ENCODE measurements at places on chromosomes 7 and 10.

DNA sequence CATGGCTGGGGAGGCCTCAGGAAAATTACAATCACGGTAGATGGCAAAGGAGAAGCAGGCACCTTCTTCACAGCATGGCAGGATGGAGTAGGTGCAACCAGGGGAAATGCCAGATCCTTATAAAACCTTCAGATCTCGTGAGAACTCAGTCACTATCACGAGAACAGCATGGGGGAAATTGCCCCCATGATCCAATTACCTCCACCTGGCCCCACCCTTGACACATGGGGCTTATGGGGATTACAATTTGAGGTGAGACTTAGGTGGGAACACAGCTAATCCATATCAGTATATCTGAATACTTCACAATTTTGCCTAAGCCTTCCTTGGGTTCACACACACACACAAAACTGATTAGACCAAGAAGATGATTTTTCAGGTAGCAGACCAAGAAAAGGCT is 145.1 kb upstream of the COL1A2 start:
- H3K27ac ChIP-seq = no peak overlapping the region
- no peaks in the 10 kb centered on the region for H3K27me3 ChIP-seq
- no peak overlapping the region for H3K4me3 ChIP-seq
- DNase-seq = no peak

DNA sequence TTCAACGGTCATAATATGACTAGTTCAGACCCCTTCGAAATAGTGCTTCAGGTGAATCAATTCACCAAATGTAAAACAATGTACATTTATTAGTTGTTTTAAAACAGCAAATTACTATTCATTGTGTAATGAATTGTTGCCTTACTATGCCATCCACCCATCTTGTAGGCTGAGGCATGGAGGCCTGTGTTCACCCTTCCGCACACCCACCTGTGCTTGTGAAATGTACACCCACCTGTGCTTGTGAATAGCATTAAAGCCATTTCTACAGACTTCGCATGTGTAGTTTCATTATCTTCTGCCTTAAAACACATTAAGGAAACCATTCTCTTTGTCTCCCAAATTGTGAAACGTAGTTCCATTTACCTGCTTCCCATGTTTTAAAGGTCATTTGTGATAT is 16.8 kb downstream of the CLRN3 start:
- no peaks in the 10 kb centered on the region for H3K36me3 ChIP-seq
- peaks cover 9% of the 10 kb centered on the region for H3K4me1 ChIP-seq
- no peak overlapping the region for H3K4me3 ChIP-seq
- DNase-seq = no peak
- no peaks in the 10 kb centered on the region for H3K27me3 ChIP-seq

GRCh38 chr7:42227936-42228591 is 8.9 kb downstream of the GLI3 start:
- peaks cover 11% of the 10 kb centered on the region for H3K27me3 ChIP-seq
- no peak for DNase-seq
- H3K36me3 ChIP-seq = no peaks in the 10 kb centered on the region
- H3K4me3 ChIP-seq = no peak overlapping the region
- H3K4me1 ChIP-seq = no peaks in the 10 kb centered on the region
- H3K27ac ChIP-seq = no peak overlapping the region

DNA sequence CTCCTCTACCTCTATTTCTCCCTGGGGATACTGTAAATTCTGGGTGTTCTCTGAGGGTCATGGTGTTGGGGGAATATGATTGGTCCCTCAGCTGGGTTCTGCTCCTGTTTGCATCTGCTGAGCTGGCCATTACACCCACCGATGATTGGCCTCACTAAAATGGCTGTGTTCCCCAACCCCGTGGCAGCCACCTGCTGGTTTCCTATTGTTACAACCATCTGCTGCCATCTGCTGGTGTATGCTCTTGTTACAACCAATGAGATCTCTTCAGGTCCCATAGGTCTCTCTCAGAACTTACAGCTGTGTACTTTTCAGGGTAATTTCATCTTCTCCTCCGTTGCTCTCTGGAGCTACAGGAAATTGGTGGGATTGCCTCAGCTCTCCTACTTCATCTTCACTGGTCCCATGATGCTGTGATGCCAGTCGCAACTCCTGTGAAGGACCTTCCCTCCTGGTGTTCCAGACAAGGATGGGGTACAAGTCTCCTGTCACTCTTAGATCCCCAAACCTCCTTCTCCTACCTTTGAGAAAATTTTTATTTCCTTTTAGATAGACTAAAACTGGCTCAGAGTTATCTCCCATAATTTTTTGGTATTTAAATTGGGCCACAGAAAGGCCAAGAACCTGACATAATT is 303.5 kb upstream of the SMIM30 start:
- peak; percentile 62 for DNase-seq
- no peaks in the 10 kb centered on the region for H3K36me3 ChIP-seq

- H3K27ac ChIP-seq = no peak overlapping the region
- no peaks in the 10 kb centered on the region for H3K4me1 ChIP-seq
- H3K4me3 ChIP-seq = no peak overlapping the region
These were observed 28.3 kb downstream of the ADGRA1 start for GRCh38 chr10:133115976-133116375.

DNA sequence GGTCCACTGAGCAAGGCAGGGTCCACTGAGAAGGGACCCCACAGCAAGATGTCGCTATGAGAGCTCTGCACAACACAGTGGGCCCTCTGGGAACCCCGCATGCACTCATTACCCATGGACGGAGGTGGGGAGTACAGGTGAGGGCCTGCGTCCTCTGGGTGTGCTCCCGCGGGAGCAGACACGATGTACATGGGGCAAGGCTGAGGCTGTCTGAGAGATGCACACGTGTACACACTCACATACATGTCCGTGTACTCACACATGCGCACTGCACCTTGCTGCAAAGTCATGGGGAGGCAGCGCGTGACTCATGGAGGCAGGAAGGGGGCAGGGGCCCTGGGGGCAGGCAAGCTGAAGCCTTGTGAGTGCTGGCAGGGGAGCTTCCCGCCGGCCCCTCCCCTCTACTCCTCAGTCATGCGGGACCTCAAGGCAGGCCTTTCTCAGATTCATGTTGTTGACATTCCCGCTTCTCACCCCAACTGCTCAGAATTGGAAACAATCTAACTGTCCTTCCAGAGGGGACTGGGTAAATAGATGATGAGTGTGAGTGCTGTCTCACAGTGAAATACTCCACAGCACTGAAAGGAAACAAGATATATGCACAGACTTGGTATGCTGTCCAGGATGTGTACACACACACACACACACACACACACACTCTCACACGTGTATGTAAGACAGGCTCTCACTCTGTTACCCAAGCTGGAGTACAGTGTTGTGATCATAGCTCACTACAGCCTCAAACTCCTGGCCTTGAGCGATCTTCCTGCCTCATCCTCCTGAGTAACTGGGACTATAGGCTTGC is 40.0 kb downstream of the GOLGA7B start:
- H3K36me3 ChIP-seq = no peaks in the 10 kb centered on the region
- H3K4me3 ChIP-seq = no peak overlapping the region
- no peak for DNase-seq
- H3K4me1 ChIP-seq = no peaks in the 10 kb centered on the region

DNA sequence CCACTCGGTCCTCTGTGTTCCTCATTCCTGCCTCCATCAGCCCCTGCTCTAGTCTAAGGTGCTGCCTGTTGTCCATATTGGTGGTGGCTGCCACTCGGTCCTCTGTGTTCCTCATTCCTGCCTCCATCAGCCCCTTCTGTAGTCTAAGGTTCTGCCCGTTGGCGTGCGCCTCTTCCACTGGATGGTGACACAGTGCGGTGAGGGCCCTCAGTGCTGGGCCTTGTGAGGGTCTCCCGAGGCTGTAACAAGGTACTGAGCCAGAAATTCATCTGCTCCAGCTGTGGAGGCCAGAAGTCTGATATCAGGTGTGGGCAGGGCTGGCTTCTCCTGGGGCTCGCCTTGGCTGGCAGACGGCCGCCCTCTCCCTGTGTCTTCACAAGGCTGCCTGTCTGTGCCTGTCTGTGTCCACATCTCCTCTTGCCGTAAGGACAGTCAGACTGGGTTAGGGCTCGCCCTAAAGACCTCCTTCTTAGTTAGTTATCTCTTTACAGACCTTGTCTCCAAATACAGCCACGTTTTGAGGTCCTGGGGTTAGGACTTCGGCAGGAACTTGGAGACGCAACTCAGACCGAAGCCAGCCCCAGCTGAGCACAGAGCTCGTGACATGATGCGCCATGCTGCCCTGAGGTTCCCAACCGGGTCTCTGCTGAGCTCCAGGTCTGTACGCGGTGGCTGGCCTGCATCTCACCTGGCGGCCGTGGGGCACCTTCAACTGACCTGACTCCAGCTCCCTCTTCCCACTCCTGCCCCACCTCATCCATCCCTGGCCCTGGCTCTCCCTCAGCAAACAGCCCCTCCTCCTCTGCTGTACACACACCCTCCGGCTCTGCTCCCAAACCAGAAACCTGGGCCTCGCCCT is 181.4 kb upstream of the SHH start:
- DNase-seq = no peak
- no peaks in the 10 kb centered on the region for H3K27me3 ChIP-seq
- H3K27ac ChIP-seq = no peak overlapping the region
- H3K36me3 ChIP-seq = no peaks in the 10 kb centered on the region
- no peak overlapping the region for H3K4me3 ChIP-seq

GRCh38 chr10:70588859-70589570 is 13.5 kb downstream of the PRF1 start:
- H3K4me3 ChIP-seq = no peak overlapping the region
- H3K4me1 ChIP-seq = no peaks in the 10 kb centered on the region
- H3K27me3 ChIP-seq = no peaks in the 10 kb centered on the region

- no peak overlapping the region for H3K27ac ChIP-seq
- peaks cover 5% of the 10 kb centered on the region for H3K4me1 ChIP-seq
- DNase-seq = no peak
- no peaks in the 10 kb centered on the region for H3K27me3 ChIP-seq
These were observed 23.9 kb upstream of the ZNF273 start for GRCh38 chr7:64879086-64879730.

GRCh38 chr7:44697136-44698045 is 51.3 kb upstream of the ZMIZ2 start:
- H3K4me3 ChIP-seq = no peak overlapping the region
- no peak overlapping the region for H3K27ac ChIP-seq
- DNase-seq = no peak
- H3K27me3 ChIP-seq = no peaks in the 10 kb centered on the region
- no peaks in the 10 kb centered on the region for H3K4me1 ChIP-seq

- H3K4me3 ChIP-seq = no peak overlapping the region
- H3K4me1 ChIP-seq = no peaks in the 10 kb centered on the region
- H3K27me3 ChIP-seq = no peaks in the 10 kb centered on the region
- H3K36me3 ChIP-seq = no peaks in the 10 kb centered on the region
- no peak overlapping the region for H3K27ac ChIP-seq
These were observed 33.0 kb upstream of the NOBOX start for GRCh38 chr7:144436500-144436899.

DNA sequence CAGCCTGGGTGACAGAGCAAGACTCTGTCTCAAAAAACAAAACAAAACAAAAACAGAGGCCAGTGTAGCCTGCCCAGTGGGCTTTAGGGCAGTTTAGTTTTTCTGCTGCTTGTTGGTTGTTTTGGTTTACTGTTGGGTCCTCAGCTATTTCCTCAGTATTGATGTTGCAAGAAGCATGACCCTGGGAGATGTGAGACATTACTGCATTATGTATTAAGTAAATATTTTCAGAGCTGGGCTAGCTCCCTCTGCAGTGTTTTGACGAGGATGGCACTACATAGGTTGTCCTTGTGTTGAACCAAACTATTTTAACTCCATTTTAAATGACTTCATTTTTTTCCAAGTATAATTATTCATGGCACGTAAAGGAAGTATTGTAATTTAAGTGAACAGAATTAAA is 4.8 kb downstream of the AKAP9 start:
- no peak for DNase-seq
- no peak overlapping the region for H3K27ac ChIP-seq
- peaks cover 45% of the 10 kb centered on the region for H3K4me1 ChIP-seq
- no peaks in the 10 kb centered on the region for H3K27me3 ChIP-seq

- H3K27ac ChIP-seq = peak overlapping the region; percentile 96
- peaks cover 56% of the 10 kb centered on the region for H3K4me1 ChIP-seq
- peak overlapping the region; percentile 51 for H3K4me3 ChIP-seq
- DNase-seq = no peak
These were observed 929 bp downstream of the GBF1 start for GRCh38 chr10:102246261-102246660.

DNA sequence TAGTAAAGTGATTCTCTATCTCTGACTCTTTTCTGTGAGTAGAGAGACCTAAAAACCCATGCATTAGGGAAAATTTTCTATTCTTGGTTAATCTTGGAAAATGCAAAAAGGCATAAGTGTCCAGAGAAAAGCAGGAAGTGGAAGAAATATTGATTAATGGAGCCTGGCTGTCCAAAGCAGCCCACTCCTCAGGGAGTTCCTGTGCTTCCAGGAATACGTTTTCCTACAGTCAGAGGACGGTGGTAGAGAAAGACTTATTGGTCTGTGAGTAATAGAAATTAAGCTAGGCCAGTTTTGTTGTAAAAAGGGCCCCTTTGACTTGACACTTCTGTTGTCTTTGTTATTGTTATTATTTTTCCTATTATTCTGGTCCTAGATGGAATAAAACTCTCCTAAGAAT is 157.8 kb downstream of the NRP1 start:
- H3K36me3 ChIP-seq = no peaks in the 10 kb centered on the region
- no peak overlapping the region for H3K27ac ChIP-seq
- no peaks in the 10 kb centered on the region for H3K4me1 ChIP-seq
- H3K4me3 ChIP-seq = no peak overlapping the region
- no peak for DNase-seq

GRCh38 chr7:1059200-1060091 is 15.1 kb downstream of the GPR146 start:
- no peak overlapping the region for H3K27ac ChIP-seq
- H3K27me3 ChIP-seq = no peaks in the 10 kb centered on the region
- DNase-seq = no peak
- peaks cover 27% of the 10 kb centered on the region for H3K4me1 ChIP-seq
- no peak overlapping the region for H3K4me3 ChIP-seq

DNA sequence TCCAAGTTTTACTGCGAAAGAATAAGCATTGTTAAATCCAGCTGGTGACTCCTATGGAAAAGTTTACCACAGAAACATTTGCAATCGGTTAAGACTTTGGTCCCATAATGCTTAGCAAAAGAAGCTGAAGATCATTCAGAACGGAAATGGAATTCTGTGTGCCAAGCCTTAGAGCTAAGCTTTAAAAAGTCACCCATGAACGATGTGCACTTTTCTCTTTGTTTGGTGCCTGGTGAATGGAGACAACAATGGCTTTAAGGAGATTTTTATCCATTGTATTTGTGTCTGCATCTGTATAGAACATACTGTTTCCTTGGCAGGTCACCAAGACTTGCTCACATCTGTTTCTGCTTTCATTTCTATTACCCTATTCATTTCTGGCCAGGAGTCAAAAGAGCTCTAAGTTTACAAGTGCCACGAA is 26.3 kb upstream of the COL1A2 start:
- no peaks in the 10 kb centered on the region for H3K27me3 ChIP-seq
- no peaks in the 10 kb centered on the region for H3K4me1 ChIP-seq
- no peak for DNase-seq
- H3K4me3 ChIP-seq = no peak overlapping the region
